ENCODE measurements at places on chromosomes 3 and 15.
A peak's percentile ranks its signal among the peaks of the same experiment; 100 is the strongest.

DNA sequence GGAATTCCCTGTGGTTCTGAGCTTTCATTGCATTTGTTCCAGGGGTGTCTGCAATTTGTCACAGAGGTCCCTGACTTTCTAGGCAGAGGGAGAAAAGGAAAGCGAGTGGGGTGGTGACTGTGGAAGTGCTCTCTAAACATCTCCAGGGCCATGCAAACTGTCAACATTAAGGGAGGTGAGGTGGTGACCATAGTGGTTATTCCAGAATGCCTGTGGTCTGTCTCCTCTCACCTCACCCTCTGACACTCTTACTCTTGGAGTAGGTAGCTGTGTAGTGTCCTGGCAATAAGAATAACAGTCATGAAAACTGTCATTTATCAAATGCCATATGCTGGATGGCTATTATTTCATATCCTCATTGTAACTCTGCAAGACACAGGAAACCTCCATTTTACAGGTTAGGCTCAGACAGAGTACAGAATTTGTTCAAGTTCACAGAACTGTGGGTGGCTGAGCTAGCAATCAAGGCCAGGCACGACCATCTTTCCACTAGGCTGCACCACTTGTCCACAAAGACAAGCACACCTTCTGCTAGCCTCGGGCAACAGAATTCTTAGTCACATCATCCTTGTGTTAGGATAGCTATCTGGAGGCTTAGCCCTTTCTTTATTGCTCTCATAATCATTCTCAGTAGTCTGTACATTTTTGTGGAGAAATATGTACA lies 179.4 kb downstream of the CD47 start:
- no peak for DNase-seq

GRCh38 chr3:155070932-155071387 lies 9.2 kb upstream of the MME start:
- peak; percentile 39 for DNase-seq

DNA sequence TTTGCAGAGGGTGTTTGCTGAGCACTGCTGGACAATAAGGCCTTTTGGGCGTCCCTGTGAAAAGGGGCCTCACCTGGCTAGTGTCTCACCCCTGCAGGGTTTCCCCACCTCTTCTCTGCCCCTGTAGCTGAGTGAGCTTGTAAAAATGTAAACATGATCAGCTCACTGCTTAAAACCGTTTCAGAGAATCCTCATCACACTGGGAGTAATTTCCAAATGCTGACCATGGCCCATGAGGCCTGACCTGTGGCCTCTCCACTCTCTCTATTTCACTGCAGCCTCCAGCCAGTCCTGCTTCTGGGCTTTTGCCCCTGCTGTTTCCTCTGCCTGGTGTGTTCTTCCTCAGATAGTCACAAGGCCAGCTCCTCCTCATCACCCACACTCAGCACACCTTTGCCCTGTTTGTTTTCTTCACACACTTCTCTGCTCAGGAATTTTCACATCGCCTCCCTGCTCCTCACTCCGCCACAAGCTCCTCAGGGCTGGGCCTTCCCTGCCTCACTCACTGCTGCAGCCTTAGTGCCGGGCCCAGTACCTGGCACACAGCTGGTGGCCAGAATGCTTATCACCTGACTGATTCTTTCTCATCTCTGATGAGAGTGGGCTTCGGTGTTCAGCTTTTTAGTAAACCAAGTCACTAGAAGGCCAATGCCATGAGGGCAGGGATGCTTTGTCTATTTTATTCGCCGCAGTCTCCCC lies 79.3 kb upstream of the SEC13 start:
- no peak for DNase-seq

DNA sequence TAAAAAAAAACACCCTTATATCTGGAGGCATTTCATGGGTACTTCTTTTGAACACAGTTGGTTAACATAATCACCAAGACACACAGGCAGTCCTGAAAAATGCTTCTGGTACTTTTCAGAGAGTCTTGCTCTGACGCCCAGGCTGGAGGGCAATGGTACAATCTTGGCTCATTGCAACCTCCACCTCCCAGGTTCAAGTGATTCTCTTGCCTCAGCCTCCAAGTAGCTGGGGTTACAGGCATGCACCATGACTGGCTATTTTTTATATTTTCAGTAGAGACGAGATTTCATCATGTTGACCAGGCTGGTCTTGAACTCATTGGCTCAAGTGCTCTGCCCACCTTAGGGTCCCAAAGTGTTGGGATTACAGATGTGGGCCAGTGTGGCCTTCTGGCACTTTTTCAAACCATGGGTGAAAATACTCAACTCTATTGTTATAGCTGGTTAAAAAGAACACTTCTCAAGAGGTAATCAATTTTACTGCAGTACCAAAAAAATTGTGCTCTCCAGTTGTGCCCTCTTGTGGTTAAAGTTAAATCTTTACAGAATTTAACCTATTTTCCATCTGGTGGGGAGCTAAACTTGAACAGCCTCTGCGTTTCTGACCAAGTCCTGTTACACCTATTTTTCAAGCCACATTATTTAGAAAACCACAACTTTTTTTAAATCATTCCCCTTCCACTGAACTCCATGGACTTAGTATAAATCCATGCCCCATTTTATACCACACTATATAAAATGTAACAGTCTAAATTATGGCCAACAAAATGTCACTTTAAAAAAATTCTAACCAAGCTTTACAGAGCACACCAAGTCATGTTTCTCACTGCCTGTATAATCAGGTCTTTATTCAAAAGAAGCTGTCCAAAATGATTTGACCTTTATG lies 1.2 kb upstream of the SNAPC5 start:
- no peak for DNase-seq

GRCh38 chr3:3560591-3561311 lies 238.5 kb upstream of the LRRN1 start:
- no peak for DNase-seq

GRCh38 chr15:40843261-40843884 lies 475 bp upstream of the SPINT1 start:
- no peak for DNase-seq

- peak; percentile 66 for DNase-seq
These were observed at the start of the genes OSBPL10 and ZNF860 for GRCh38 chr3:31981206-31982181. OSBPL10 (minus strand) TSS chr3:31981262; CDS start chr3:31981179, 83 bp downstream. ZNF860 (plus strand) TSS chr3:31981750; CDS start chr3:31989080, 7,330 bp downstream.

DNA sequence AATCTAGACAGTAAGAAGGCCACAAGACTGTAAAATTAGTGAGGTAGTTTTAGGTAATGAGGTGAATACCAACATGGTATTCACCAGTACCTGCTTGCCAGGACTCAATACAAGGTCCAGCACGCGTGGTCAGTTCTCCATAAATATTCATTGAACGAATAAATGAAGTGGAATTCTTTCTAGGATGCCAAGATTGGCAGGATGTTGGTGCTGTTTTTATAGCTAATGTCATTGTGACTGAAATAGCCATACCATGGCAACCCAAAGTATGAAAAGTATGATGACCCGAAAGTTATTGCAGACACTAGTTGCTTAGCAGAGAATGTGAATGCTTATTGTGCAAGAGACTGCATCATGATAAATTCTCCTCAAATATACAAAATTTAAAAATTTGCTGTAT lies 307.2 kb downstream of the KCNH8 start:
- DNase-seq, result no peak

GRCh38 chr3:117246771-117247555 lies 537.4 kb downstream of the TUSC7 start:
- DNase-seq, result peak; percentile 22

GRCh38 chr3:132843851-132844553 lies 121.8 kb upstream of the NPHP3 start:
- DNase-seq, result no peak

- DNase-seq, result no peak
These were observed 453.7 kb downstream of the FOXP1 start for GRCh38 chr3:71129611-71130431.

DNA sequence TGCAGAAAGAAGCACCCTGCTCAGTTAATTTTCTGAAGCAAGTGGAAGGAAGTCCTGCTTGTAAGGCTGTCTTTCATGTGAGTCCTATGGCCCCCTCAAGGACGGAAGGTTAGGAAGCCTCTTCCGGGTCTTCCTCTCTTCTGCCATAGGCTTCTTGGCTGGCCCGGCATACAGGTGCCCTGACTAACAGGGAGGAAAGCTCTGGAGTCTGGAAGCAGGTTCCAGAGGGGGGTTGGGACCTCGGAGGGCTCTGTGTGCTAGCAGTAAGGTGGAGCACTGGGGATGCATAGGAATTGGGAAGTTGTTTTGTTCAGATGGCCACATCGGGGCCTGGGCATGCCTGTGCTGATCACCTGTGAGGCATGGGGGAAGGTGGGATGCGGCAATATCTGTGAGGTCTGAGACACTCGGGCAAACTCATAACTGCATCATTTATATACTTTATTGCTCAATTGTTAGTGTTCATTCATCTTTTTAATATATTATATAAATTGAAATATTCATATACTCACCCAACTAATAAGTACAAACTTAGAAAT lies 49.6 kb downstream of the TRAK1 start:
- no peak for DNase-seq

DNA sequence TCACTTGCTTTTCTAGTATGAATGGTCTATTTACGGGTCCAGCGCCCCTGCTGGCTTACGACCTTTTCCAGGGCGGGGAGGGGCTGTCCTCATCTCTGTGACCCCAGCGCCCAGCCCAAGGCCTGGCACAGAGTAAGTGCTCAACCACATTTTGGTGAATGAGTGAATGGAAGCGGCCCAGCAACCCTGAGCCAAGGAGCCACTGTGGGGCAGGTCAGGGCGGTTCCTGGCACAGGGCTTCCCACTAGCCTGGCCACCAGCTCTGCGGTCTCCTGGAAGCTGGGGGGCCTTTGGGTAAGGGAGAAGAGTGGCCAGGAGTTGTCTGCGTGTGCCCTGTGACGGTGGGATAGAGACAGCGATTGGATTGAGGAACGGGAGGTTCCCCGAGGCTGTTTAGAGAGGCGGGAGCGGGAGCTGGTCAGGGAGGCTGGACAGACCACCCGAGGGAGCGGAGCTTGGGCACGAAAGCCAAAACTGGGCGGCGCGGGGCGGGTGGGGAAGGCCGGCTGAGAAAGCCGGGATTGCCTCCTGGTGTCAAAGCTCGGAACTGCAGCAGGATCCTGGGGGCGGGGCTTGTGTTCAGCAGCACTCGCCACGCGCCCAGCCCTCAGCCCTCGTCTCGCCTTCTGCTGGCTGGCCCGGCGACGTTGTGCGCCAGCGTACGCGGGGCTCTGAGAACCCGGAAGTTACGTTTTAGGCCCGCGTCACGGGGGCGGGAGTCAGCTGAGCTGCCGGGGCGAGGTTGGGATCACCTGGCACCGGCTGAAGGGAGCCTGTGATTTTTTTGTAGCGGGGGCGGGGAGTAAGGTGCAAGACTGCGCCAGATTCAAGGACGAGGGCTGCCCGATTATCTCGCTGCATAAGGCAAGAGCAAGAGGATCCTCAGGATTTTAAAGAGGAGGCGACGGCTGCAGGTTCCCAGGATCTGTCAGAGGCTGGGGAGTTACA lies at the start of gene VPS18:
Gene VPS18, plus strand, starts transcription at position 718 of the 948 bp plus-strand sequence. CDS start 319 bp downstream, outside the sequence.
- peak; percentile 91 for DNase-seq

GRCh38 chr15:35170207-35170606 lies 85.1 kb upstream of the NANOGP8 start:
- DNase-seq, result no peak

- no peak for DNase-seq
These were observed 66.8 kb downstream of the HMG20A start for GRCh38 chr15:77487469-77487842.

DNA sequence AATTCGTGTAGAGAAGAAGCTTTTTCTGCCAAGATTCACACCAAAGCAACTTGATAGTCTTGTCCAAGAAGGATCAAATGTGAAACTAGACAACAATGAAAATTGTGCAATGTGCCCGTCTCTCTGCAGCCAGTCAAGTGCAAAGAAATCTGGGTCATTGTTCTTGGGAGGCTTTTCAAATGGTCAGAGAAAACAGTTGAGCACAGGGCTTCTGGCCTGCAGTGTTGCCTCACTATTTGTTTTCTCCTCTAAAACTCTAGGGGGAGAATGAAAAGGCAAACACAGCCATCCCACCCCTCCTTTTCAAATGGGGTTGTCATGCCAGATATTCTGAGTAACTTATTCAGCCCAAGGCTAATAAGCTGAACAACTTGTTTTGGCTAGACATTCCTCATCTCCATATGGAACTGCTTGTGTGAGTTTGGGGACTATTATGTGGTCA lies 417.6 kb upstream of the CDIN1 start:
- DNase-seq, result no peak

- no peak for DNase-seq
These were observed 30.4 kb downstream of the SPPL2A start for GRCh38 chr15:50735156-50735555.

GRCh38 chr15:31781261-31781660 lies 249.1 kb upstream of the CHRNA7 start:
- no peak for DNase-seq

DNA sequence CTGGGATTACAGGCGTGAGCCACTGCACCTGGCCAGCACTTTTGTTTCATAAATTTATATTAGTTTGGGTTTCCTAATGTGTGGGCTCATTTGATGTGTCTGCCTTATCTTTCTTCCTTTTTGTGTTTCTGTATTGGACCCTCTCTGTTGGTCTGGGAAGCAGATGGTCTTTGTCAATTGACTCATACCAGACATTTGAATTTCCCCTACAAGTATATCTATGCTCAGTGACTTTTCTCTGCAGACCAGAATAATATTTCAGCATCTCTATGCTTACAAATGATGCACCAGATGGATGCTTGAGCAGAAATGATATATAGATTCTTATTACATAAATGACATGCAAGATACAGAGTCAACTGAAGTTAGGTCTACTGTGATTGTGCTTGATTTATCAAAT lies 329.9 kb upstream of the SLCO3A1 start:
- no peak for DNase-seq

DNA sequence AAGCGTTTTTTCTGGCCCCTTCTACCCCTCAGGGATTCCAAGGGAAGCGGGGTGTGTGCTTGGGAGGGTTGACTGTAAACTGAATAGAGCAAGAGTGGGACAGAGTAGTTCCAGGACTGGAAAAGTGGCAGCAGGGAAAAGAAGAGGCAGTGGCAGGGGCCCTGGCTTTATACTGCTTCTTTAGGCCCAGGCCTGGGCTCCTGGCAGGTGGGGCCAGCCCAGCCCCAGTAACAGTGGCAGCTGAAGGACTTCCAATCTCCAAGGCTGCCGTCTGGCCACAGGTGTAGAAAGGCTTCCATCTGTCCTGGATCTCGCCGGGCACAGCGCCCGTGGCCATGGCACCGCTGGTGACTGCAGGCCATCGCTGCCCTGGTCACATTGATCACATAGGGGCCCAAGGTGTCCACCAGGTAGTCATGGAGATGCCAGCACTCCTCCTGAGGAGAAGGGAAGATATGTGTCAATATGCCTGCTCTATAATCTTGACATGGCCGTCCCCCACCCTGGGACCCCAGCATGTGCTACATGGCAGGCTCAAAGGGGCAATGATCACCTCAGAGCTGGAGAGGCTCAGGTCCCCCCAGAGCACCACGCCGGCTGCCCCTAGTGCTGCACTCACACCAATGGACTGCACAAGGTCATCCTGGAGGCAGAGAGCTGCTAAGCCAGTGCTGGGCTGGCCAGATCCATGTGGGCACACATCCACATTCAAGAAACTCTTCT lies 1.0 kb upstream of the IFRD2 start:
- no peak for DNase-seq

DNA sequence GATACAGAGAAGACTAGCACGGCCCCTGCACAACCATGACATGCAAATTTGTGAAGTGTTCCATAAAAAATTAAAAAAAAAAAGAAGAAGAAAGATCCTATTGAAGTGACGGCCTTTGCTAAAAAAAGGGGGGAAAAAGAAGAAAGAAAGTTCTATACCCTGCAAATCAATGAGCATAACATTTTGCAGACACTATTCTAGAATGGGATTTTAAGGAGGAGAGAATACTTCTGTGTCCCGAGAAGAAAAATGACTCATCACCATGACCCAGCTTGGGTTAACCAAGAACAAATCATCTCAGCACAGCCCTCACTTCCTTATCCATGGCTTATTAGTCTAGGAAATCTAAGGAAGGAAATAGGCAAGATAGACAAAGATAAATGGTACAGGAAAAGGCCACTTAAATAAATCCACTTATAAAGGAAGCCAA lies 7.4 kb upstream of the SH3BP5 start:
- no peak for DNase-seq

- no peak for DNase-seq
These were observed 47.9 kb downstream of the SEMA3G start for GRCh38 chr3:52396907-52397591.
